ENCODE measurements at places on chromosomes 16 and 17.

- DNase-seq: no peak
Measured at GRCh38 chr17:1829216-1829591, 498 bp downstream of the SMYD4 start.

- no peak for DNase-seq
Measured at GRCh38 chr17:35368081-35368830, 5.2 kb downstream of the SLFN11 start.

GRCh38 chr16:89166696-89167424 is 4.7 kb upstream of the CDH15 start:
- no peak for DNase-seq

DNA sequence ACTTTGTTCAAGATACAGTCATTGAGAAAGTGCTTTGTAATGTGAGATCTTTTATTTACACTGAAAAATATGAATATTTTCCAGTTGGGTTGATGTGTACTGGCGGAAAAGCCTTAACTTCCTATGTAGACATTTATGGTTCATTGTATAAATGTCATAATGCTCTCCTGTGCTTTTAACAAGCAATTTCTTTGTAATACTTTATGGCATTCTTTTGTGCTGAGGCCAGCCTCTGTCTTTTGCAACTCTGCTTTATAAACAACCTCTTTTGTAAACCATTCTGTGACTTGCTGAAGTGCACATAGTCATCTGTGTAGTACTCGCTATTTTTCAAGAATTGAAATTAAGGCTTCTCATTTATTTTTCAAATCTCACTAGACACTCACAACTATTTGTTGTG is 291.2 kb downstream of the CDH11 start:
- no peak for DNase-seq

Data from right renal cortex interstitium (tissue), 3 donors.